ENCODE measurements at places on chromosomes 7 and 10.

- DNase-seq = peak; percentile 92
Measured at GRCh38 chr7:26052706-26053105, 99.3 kb upstream of the NFE2L3 start.

DNA sequence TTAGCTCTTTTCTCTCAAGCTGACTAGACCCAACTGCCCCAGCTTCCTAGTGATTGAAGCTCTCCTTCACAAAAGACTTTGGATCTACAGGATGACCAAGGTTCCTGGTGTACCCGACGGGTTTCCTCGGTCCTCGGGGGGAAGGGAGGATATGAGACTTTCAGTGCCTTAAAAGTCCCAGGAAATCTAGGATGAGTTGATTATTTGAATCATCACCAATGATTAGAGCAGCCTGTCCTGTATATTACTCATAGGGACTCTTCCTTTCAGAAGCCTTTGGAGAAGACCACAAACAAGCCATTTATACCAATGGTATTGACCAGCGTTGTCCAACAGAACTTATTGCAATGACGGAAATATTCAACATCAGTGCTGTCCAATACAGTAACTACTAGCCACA lies 6.1 kb upstream of the ACTA2 start:
- DNase-seq = no peak

GRCh38 chr7:140260352-140261104 lies 83.7 kb upstream of the KDM7A start:
- DNase-seq = no peak

DNA sequence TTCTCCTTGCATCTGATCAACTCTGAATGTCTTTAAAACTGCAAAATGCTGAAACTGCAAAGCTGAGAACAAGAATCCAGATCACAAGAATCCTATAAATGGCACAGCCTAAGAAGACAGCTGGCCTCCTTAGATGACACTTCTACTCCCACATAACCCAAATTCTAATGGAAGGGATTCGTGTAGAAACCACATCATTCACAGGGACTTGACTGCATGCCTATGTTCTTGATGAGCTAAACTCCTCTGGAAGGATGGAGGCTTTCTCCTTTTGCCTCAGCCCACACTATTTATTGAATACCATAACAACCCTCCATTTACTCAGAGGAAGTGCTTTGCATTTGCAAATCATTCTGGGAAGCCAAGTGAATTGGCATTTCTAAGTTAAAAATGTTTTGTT lies 252.5 kb upstream of the VWC2 start:
- no peak for DNase-seq

- DNase-seq = no peak
Measured at GRCh38 chr10:4120096-4120853, 335.3 kb upstream of the KLF6 start.

- no peak for DNase-seq
Measured at GRCh38 chr7:146690987-146691386, 574.4 kb downstream of the CNTNAP2 start.

DNA sequence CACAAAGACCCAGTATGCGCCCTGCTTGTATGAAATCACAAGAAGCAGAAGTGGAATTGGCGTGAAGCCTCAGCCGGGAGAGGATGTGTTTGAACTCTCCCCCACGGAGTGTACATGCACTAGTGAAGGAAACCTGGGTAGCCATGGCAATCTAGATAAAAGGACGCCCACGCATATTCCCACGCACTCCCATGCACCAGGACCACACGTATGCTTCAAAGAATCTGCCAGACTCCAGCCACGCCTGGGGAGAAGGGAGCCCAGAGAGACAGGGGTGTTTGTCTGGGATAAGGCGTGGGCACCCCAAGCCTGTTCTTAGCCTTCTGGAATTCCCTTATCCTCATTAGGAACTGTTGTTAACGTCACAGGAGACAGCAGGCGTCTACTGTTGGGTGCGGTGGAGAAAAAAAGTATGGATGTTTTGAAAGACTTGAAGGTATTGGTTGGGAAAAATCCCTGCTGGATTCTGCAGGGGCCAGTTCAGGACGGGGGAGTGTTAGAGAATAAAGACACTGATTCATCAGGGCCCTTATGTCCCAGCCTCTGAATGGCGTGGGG lies 28.9 kb upstream of the ECHDC3 start:
- no peak for DNase-seq

DNA sequence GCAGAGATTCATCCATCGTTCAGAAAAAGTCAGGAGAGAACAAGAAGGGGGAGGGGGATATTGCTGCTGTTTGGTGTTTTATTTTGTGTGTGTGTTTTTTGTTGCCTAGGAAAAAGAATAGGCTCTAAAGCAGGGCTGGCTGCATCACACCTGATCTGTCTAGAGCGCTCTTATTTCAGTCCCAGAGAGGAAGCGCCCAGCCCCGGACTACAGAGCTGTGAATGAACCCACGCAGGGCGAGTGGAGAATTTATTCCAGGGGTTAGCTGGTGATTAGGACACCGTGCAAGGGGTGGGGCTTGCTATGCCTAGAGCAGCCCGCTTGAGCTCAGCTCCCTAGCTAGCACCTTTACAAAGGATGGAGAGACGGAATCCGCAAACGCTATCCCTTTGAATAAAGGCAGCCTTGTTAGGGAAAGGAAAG lies 621 bp upstream of the FAM13C start:
- no peak for DNase-seq

GRCh38 chr7:37826825-37827224 lies 21.6 kb upstream of the NME8 start:
- no peak for DNase-seq

DNA sequence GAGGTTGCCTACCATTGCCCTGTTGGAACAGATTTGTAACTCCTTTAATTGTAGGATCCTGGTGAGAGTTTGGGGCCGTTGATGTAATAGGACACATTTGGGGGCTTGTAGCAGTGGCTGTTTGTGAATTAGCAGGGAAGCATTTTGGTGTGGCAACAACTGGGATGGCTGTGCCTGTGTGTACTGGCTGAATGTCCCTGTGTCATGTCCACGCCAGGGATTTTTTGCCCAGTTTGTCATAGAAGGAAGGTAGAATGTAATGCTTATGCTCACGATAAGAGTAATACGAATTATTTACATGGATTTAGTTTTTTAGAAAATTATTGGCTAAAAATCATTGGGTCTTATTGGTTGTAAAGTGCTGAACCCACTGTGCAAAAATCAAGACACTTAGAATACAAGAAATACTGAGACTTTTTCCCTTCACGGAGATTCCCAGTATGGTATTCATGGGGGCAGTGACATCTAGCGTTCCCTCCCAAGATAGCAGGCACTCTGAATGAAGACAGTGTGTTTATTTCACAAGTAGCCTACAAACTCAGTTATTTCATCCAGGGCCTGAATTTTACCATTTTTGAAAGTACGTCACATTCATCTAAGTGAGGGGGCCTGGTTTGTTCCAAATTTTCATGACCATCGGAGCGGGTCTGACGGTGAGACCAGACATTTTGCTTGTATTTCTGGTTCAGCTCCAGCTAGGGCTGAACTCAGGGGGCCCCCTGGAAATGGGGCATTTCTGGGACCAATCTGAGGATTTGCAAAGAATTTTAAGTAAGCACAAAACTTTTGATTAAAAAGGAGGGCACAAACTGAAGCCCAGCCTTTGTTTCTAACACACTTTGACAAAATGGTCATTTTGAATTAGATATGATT lies 74.7 kb downstream of the CACNB2 start:
- DNase-seq = no peak

DNA sequence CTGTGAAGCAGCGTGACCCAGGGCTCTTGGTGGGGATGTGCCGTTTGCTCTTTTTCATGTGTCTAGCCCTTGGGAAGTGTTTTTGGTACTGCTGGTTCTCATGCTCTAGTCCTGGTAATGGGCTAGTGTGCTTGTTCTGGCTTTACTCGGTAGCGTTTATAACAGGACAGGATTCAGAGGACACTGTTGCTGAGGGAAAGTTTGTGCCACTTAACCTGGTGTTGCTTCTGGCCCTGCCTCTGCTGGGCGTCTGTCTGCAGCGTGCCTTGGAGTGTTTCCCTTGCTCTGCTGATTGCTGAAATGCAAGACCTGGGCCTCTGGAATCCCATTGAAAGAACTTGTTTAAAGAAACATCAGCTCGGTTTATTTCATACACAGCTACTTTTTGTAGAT lies 35.0 kb downstream of the INPP5A start:
- no peak for DNase-seq

DNA sequence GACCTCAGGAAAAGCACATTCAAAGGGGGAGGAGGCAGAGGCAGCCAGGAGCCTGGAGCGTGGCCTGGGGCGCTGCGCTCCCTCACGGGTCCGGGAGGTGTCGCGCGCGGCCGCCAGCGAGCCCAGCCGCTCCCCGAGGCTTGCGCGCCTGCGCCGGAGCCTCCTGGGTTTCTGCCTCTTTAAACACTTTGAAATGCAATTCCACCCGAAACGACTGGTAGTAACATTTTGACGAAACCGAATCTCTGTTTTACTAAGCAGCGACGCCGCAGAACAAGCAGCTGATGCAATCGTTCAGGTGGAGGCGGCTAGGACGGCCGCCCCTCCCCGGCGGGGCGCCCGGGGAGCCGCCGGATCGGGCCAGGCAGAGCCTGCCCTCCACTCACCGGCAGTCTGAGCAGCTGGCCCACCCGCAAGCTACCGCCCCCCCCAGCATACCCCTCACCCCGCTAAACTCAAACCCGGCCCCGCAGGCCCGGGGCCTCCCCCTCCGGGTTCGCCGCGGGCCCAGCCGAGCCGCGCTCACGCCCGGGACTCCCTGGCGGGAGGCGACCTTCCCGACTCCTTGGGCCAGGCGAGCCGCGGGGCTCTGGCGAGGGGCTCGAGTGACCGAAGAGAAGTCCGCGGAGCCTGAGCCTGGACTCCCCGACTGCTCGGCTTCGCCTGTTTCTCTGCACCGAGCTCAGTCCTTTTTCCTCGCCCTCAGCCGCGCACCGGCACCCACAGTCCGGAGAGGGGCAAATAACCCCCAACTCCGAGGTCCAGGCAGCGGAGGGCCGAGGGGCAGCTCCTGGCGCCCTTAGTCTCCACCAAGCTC lies 3.2 kb downstream of the MKX start:
- DNase-seq = peak; percentile 41

DNA sequence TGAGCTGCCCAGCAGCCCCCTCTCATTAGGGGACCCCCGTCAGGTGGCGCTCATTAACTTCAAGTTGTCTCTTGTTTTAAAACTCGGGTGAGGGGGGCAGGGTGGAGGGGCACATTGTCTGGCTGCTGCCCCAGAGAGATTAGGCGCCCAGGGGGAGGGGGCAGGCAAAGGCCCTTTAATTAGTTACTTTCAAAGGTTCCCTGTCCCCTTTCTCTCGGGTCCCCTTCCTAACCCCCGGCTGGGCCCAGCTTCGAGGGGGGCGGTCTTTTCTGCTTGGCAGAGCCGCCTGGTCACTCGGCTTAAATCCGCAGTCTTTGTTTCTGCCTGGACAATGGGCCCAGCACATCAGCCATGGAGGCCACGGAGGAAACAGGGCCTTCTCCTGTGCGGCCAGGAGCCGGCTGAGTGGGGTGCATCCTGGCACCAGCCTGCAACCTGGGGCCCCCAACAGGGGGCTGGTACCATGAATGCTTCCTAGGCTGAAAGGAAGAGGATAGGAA lies 38.9 kb upstream of the SLF2 start:
- DNase-seq = no peak

GRCh38 chr7:120925392-120925791 lies 25.2 kb upstream of the ING3 start:
- DNase-seq = no peak

DNA sequence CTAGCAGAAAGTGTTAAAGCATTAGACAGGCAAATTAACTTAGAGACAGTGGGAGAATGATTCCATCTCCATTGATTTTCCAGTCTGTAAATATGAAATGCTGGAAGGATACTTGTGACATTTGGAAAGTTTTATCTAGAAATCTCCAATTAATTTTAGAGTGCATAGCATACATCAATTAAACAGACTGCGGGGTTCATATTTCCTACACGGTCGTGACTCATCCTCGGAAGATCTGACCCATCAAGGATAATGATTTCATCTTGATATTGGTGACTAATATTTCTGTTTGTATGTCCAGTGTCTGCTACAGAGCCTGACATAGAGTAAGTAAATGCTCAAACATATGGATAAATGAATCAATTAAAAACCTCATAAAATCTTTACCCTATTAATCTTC lies 474.9 kb downstream of the KCNMA1 start:
- DNase-seq = peak; percentile 33

DNA sequence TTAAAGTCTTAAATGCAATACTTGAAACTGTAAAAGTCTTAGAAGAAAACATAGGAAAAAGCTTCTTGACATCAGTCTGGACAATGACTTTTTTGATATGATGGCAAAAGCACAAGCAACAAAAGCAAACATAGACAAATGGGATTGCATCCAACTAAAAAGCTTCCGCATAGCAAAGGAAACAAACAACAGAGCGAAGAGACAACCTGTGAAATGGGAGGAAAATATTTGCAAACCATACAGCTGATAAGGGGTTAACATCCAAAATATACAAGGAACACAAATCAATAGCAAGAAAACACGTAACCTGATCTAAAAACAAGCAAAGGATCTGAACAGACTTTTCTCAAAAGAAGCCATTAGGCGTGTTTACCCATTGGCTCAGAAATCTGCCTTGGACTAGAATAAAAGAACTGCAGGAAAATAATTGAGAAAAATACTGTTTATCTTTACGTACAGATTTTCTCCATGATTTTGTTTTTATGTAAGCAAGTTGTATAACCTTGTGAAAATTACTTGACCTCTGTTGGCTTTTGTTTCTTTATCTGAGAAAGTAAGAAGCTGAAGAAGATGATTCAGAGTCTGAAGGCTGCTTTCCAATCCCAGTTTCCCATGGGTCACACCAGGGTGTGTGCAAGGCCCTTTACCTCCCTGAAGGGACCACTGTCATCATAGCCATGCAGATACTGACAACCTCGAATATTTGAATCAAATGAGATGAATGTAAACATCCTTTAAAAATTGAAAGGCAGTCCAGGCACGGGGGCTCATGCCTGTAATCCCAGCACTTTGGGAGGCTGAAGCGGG lies 99.1 kb upstream of the LANCL2 start:
- no peak for DNase-seq

DNA sequence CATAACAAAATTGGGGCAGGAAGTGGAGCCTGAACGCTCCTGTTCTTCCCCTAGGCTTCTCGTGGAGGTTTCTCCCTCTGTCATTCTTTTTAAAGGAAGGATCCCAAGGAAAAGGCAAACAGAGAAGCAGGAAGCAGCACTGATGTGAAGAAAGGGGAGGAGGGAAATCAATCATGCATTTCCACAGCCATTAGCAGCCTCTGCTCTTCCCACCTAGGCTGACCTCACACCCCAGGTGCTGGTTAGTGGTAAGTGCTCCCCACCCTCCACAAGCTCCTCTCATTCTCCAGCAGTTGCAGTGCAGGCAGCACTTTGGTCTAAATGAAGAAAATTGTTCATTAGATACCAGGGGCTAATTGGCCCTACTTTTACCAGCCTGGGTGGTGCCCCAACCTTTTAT lies 2.6 kb downstream of the CRHR2 start:
- DNase-seq = no peak

DNA sequence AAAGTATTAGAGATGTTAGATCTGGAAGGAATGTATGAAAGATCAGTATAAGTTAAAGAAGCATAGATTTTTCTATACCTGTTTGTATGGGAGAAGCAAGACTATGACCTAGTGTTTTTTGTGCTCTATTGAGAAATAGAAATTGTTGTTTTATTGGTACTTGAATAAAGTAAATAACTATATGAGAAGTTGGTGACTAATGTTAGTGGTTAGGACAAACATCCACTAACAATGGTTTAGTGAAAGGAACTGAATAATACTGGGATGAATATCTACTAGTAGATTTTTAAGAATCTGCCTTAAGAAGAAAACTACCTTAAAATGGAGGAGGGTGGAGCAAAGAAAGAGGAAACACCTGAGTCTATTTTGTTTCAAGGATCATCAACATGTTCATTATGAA lies 521.1 kb upstream of the POT1 start:
- no peak for DNase-seq

- DNase-seq = no peak
Measured at GRCh38 chr10:31677195-31678138, 251.2 kb downstream of the ARHGAP12 start.

- DNase-seq = no peak
Measured at GRCh38 chr10:114491933-114492332, 87.6 kb upstream of the AFAP1L2 start.

All from RCC 7860 (cell line).